ENCODE measurements at places on chromosomes 6 and 20. TPM values are rescaled to one million over a fixed set of nuclear protein-coding genes. Genes with fewer than 3 reads are reported as not detected.
A peak's percentile ranks its signal among the peaks of the same experiment; 100 is the strongest.

Gene GGTLC1
- polyA plus RNA-seq: not detected

Gene KHDRBS2
- polyA plus RNA-seq: not detected

Gene ID1
- polyA plus RNA-seq: 156 TPM

Gene CLVS2
- 0.02 TPM for polyA plus RNA-seq

GRCh38 chr6:43444582-43444981 is 10.8 kb downstream of the DLK2 start:
- DNase-seq: no peak

DNA sequence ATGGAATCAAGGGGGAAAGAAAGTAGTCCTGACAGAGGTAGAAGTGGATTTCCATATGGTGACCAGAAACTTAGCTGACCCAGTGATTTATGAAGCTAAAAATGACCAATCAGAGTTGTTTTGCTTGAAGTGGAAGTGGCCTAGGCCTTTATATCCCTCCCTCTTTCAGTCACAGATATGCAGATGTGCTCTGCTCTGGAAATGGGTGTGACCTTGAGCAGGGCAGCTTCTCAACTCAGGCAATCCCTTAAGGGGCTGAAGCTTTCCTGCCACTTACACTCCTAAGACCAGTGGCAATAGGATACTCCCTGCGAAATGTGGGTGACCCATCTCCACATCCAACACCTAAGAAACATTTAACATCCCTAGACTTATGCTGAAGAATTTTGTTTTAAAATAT is 256.6 kb downstream of the EYS start:
- DNase-seq: no peak

GRCh38 chr6:53306819-53307347 is 41.9 kb downstream of the ELOVL5 start:
- peak; percentile 49 for DNase-seq

DNA sequence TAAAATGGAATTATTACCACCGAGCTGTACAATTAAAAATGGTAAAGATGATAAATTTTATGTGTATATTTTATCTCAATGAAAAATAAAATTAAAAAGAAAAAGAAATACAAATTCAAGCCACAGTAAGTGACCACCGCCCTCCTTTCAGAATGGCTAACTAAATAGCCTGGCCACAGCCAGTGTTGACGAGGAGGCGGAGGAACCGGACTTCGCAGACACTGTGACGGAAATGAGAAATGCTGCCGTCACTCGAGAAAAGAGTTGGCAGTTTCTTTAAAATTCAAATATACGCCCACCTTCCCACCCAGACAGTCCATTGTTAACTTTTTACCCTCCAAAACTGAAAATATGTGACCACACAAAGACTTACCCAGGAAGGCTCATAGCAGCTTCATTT is 50.0 kb downstream of the FOXF2 start:
- no peak for DNase-seq

DNA sequence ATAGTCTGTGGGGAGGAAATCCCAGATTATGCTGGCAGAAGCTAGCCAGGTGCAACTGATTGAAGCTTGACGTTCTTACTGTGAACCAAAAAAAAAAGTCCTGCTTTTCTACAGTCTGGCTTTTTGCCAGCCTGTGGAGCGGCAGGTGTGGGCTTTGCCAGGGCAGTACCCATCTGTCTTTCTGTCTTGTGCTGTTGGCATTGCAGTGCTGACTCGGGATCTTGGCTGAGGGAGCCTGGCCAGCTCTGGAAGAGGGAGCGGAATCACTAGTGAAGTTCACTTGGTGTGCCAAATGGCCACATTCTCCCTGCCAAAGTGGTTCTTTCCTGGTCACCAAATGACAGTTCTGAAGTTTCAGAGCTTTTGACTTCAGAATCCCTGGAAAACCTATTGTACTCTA is 5.0 kb downstream of the KIF3B start:
- no peak for DNase-seq

DNA sequence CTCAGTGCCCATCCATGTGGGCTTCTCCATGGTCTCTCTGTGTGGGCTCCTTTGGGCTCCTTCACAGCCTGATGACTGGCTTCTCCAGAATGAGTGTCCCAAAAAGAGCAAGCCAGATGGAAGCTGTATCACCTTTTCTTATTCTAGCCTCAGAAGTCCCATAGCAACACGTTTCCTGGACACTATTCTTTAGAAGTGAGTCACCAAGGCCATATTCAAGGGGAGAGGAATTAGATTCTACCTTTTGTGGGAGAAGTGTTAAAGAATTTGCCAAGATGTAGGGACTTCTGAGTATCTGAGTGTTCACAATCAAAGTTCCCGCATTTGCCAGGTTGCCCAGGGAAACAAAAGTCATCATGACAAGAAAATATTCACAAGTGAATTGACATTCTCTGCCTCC is 20.7 kb upstream of the TBC1D22B start:
- DNase-seq: peak; percentile 39

GRCh38 chr6:87706187-87706966 is 4.3 kb upstream of the AKIRIN2 start:
- peak; percentile 85 for DNase-seq

- DNase-seq: no peak
Measured at GRCh38 chr20:25285091-25285647, 37.3 kb downstream of the PYGB start.

- no peak for DNase-seq
Measured at GRCh38 chr6:30211899-30212298, 1.3 kb downstream of the TRIM26 start.
